ENCODE measurements at places on chromosomes 6 and 20.

DNA sequence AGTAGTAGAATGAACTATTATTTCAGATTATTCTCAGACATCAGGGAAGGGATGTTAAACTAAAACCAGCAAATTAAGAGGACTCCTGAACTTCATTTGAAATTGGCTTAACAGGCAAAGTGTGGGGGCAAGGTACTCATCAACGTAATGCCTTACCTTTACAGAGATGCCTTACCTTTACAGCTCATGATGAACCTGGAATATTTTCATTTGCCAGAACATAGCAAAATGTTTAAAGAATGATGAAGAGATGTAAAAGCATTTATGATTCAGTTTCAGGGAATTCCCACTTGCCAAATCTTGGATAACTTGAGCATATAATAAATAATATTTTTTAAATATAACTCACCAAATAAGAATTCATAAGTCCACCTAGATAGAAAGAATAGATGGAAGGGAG is 207.5 kb downstream of the TINAG start:
- no peak for DNase-seq

DNA sequence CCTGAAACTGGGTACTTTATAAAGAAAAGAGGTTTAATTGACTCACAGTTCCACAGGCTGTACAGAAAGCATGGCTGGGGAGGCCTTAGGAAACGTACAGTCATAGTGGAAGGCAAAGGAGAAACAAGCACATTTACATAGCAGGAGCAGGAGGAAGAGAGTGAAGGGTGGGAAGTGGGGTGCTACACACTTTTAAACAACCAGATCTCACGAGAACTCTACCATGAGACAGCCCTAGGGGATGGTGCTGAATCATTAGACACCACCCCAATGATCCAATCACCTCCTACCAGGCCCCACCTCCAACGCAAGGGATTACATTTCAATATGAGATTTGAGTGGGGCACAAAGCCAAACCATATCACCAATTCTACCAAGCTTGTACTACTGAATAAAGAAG is 7.4 kb upstream of the FNDC1 start:
- DNase-seq = no peak

DNA sequence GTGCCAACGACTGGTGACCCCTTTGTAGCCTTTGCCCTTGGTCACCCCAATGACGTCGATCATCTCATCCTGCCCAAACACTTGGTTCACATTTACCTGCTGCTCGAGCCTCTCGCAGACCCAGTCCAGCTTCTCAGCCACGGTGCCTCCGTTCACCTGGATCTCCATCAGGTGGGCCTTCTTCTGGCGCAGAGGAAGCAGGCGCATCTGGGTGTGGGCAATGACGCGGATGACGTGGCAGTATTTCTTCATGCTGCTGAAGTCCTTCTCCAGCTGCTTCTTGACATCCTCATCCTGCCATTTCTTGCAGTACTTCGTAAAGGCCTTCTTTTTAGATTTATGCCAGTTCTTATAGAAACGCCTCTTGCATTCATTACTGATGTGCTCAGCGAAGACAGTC is 46.9 kb upstream of the SEC63 start:
- no peak for DNase-seq

GRCh38 chr6:82035526-82035925 is 212.0 kb downstream of the IBTK start:
- DNase-seq = no peak

GRCh38 chr6:25053875-25054371 is 118.2 kb upstream of the RIPOR2 start:
- no peak for DNase-seq

GRCh38 chr20:19990850-19991249 is 26.3 kb upstream of the NAA20 start:
- no peak for DNase-seq

DNA sequence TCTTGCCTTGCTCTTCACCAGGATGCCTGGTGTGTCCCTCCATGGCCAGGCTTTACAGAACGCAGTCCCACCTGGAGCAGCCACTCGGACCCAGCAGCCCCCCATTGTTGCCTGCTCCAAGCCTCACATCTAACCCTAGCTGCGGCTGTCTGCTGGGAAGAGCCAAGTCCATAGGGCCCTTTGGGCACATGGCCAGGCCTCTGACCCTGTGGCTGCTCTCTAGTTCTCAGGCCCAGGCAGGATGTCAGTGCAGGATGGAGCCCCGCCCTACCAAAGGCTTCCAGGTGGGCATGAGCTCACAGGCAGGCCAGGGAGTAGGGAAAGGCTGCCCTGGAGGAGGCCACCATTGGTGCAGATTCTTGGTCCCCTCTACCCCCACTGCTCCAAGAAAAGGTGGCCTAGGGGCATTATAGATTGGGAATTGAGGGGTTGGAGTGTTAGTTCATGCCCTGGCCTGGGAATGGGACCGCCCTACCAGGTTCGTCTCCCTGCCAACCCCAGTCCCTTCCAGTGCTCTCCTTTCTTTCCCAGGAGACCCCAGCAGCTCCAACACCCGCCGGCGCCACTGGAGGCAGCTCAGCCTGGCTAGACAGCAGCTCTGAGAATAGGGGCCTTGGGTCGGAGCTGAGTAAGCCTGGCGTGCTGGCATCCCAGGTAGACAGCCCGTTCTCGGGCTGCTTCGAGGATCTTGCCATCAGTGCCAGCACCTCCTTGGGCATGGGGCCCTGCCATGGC is 18.7 kb downstream of the MAVS start:
- DNase-seq = no peak

DNA sequence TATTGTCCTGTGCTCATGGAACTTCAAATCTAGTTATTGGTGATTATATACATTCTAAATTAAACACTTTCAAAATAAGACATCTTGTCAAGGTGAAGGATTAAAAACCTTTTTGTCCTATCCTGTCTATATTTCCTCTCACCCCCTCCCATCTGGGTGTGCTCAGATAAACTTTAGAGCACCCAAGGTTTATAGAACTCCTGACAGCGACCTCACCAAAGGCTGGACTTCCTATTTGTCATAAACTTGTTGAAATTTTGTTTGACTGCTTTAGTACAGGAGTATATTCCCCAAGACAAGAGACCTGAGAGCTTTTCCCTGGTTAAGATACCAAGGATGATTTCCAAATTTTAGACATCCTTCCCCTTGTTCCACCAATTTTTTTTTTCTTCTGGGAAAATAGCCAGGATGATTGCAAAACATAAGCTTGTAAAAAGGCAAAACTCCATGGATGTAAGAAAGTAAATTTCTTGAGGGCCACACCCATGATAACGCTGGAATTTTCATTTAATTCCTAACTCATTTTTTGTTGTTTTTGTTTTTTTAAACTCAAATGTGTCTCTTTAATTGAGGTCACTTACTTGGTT is 33.0 kb downstream of the CARMIL1 start:
- no peak for DNase-seq

DNA sequence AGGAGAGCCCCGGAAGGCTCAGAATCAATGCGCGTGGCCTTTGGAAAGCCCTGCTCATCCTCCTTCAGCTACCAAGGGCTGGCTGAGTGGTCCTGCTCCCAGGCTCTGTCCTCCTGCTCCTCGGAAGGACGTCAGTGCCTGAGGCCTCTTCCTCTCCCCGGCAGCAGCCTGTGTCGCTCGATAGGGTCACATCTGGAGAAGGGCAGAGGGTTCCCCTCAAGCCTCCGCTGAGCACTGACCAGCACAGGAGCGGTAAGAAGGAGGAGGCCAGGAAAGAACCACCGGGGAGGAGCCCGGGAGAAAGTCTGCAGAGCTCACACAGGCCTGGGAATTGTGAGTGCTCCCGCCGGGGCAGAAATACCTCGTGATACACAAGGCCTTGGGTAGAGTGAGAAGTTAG is 21.2 kb downstream of the KIF25 start:
- no peak for DNase-seq

- no peak for DNase-seq
Measured at GRCh38 chr6:32187009-32187709, 2.8 kb downstream of the PBX2 start.

GRCh38 chr20:6051505-6051904 is 2.4 kb downstream of the LRRN4 start:
- no peak for DNase-seq

- no peak for DNase-seq
Measured at GRCh38 chr6:160031871-160032270, 63.0 kb downstream of the IGF2R start.

GRCh38 chr20:13581451-13581850 is 57.3 kb downstream of the TASP1 start:
- DNase-seq = no peak

DNA sequence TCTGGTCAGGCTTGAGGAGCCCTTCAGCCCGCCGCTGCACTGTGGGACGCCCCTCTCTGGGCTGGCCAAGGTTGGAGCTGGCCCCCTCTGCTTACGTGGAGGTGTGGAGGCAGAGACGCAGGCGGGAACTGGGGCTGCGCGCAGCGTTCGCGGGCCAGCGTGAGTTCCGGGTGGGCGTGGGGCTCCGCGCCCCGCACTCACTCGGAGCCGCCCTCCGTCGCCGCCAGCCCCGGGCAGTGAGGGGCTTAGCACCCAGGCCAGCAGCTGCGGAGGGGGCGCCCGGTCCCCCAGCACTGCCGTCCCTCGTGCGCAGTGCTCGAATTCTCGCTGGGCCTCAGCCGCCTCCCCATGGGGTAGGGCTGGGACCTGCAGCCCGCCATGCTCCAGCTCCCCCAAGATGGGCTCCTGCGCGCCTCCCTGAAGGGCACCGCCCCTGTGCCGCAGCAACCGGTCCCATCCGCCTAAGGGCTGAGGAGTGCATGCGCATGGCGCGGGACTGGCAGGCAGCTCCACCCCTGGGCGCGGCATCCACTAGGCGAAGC is 695.9 kb downstream of the EPHA7 start:
- no peak for DNase-seq

DNA sequence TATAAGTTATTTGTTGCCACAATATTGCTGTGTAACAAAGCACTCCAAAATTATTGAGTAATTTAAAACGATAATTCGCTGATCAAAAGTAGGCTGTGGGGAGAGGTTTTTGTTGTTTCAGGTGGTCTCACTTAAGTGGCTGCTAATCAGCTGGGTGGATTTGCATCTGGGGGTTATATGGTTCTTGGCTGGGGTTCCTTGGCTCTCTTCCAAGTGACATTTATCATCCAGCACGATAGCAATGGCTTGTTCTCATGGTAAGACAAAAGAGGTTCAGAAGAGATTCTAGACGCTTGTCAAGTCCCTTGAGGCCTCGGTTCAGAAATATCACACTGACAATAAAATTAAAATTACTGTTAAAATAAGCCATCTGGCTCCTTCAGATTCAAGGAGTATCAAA is 1648.8 kb downstream of the GRIK2 start:
- no peak for DNase-seq

All from activated naive CD4-positive, alpha-beta T cell (primary cell).